KG1 (cell line): ENCODE measurements at places on chromosomes 3 and 15.

GRCh38 chr15:59741274-59741906 is 52.3 kb upstream of the BNIP2 start:
- no peak for DNase-seq

- no peak for DNase-seq
These were observed 6.9 kb downstream of the HEXA start for GRCh38 chr15:72368899-72369298.

GRCh38 chr3:107833043-107833442 is 257.8 kb downstream of the CD47 start:
- DNase-seq = no peak

DNA sequence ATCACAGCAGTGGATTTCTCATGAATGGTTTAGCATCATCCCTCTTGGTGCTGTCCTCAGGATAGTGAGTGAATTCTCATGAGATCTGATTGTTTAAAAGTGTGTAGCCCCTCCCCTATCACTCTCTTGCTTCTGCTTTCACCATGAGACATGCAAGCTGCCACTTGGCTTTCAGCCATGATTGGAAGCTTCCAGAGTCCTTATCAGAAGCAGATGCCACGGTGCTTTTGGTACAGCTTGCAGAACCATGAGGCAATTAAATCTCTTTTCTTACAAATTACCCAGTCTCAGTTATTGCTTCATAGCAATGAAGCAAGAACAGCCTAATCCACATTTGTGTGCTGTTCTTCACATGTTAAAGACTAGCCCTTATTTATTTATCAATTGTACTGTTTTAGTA is 495.2 kb upstream of the EPHA6 start:
- DNase-seq = no peak

DNA sequence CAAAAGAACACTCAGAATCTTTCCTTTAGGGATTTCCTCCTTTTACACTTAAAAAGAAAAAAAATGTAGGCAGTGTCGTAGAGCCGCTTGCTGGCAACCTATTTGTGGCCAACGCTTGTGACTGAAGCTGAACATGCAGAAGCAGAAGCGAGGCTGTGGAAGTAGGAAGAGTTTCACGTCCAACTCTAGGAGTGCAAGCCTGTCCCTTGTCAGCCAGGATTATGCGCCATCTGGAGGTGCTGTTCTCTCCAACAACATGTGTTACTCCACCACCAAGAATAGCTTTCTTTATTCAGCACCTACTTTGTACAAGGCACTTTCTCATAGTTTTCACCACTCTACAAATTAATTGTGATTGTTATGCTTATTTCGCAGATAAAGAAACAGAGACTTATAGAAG is 223.2 kb upstream of the LMCD1 start:
- DNase-seq = no peak

- no peak for DNase-seq
These were observed 397.5 kb upstream of the ATP10A start for GRCh38 chr15:26260517-26261133.

GRCh38 chr3:7456386-7456785 is 595.5 kb downstream of the GRM7 start:
- no peak for DNase-seq

DNA sequence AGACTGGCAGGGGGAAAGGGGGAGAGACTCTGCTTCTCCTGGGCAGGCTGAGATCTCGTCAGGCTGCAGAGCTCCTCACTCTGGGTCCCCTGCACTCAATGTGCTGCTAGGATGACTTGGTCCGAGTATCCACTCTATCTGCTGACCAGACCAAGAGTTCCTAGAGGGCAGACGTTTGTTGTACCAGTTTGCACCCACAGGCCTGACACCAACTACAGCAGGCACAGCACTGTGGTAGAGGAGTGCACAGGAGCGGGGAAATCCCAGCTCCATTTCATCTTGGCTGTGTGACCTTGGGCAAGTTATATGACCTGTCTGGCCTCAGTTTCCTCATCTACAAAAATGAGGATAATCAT is 29.0 kb downstream of the CCDC12 start:
- DNase-seq = no peak

DNA sequence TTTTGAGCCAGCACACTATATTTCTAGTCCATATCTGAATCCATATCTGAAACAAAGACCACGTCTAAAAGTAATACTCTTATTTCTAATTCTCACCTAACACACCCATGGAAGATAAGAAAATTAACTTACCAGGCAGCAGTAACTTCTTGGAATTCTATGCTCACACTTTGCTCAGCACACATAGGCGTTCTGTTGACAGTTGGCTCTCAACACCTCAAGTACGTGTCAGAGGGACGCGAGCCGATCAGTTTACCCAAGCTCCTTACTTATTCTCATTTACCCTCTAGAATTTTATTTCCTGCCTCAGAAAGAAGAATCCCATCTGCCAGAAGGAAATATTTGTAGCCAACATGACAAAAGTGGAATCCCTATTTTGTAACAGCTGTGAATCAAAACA is 911.9 kb downstream of the FHIT start:
- no peak for DNase-seq
